ENCODE measurements at places on chromosomes 6 and 20. TPM values are rescaled to one million over a fixed set of nuclear protein-coding genes. Genes with fewer than 3 reads are reported as not detected.

- no peak for DNase-seq
Observed at GRCh38 chr6:1146500-1146899, 165.4 kb upstream of the FOXQ1 start.

- DNase-seq = no peak
Observed at GRCh38 chr6:50847890-50848594, 29.4 kb downstream of the TFAP2B start.

DNA sequence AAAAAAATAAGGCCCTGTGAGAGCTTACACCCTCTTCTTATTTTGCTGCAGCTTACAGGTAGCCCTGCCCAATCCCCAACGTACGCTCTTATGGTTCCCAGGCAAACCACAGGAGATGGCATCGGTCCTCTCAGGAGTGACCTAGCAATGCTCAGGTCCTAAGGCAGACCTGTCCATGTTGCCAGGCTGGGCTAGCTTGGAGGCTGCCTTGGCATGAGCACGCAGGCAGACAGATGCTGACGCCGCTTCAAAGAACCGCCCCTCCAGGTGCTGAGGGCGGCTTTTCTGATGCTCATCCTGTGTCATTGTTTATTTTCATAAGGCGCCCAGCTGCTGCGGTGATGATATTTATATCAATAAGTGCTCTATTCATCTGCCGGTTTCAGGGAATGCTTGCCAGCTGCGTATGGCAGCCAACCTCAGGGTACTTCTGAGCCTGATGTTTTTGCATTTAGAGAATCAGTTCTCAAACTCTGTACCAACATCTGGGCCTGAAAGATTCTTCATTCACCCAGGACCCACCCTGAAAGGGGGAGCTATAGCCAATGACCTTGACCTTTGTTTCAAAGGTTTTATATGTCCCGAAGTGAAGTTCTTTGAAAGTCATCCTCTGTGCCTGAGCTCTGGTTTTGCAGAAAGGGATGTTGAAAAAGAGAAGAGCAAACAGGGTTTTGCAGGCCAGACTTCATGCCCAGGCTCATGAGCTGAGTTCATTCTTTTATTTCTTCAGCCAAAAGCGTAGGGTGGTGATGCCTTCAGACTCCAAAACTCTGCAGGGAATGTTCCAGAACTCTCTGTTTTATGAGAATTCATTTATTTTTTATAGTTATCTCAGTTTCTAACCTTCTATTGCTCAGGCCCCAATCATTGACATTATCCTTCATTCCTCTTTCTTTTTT is 475.6 kb upstream of the CHD6 start:
- no peak for DNase-seq

DNA sequence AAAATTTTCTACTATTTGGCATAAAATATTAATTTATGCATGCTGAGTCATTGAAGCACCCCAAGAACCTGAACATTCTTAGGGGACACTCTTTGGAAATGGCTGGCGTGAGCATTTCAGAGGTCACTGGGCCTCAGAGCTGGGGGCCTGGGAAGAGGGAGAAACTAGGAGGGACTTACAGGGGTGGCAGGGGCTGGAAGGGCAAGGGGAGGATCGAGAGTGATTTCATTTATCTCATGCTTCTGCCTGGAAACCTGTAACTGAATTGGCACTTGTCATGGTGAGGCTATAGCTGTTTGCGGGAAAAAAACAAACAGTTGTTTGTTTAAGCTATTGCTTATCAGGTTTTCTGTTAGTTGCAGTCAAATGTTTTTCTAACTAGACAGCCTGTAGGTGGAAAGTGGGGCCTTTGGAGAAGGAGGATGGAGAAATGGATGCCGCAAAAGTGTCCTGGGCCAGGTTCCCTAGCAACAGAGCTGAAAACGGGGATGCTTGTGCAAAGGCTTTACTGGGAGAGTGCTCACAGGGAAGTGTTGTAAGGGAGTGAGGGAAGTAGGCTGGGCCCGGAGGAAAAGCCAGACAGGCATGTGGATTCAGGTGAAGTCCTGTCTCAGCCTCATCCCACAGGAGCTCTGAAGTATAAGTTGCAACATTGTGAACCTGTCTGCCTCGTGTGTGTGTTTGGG is 36.4 kb upstream of the KAT14 start:
- no peak for DNase-seq

DNA sequence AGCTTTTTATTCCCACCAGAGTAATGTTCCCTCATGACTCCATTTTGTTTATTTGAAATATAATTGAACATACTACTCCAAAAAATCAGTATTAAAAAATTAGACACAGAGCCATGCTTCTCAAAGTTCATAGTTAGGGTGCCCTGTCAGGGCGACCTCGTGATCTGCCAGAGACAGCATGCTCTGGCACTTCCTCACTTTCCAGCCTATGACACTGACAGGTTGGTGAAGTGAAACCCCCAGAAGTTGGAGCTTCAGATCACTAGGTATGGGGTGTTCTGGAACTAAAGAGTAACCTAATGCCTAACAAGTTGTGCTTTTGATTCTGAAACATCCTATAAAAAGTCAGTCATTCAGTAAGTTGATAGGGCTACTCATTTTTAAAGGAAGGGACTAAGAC is 93.0 kb downstream of the TBC1D7 start:
- DNase-seq = no peak

- DNase-seq = no peak
Observed at GRCh38 chr6:3181105-3181504, 23.8 kb upstream of the TUBB2A start.

DNA sequence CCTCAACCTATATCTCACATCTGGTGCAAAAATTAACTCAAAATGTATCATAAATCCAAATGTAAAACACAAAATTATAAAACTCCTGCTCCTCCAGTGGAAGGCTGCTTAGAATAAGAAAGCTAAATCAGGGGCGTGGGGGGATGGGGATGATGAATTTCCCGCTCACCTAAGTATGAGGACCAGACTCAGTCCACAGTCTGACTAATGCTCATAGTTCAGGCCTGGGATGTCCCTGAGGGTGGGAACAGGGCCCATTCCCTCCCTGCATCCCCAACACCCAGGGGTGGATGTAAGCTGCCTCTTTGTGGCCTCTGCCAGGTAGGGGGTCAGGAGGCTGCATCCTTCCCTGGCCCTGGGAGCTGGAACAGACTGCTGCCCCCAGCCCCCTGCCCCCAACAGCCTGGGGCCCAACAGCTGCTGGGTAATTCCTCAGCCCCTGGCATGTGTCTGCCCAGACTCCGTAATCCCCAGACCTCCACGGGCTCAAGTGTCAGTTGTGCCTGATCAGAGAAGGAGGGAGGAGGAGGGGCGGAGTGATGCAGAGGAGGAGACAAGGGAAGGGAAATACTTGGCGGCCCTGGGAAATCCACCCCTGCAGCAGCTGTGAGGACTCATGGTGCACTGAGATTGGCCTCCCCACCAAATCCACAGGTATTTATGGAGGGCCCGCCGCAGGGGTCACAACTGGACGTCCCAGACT is 224.5 kb downstream of the PREX1 start:
- no peak for DNase-seq

DNA sequence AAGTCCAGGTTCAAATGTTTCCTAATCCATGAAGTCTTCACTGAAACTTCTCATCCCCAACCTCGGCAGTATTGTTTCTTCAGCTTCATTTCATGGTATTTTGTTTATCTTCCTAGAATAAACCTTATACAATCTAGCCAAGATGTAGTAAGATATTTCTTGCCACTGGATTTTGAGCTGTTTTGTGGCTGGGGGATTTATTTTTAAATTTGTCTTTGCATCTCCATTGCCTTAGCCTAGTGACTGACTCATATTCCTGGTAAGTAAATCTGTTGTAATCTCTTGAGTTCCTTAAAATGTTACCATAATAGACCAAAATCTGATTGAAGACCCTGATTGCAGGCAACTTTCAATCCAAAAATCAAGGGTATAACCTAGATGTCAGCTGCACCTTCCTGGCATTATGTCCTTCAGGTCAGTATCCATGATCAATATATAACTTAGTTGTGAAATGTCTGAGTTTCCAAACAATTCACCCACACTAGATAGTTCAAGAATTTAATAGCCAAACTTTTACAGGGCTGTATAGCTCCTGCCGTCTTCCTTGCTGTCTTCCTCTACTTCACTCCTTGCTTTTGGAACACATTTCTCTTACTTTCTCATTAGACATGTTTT is 4.7 kb upstream of the TRMT11 start:
- DNase-seq = no peak

- no peak for DNase-seq
Observed at GRCh38 chr6:45132059-45132458, 196.1 kb upstream of the RUNX2 start.

HSPA1L gene
- 1.2 TPM for polyA plus RNA-seq

TNF gene
- polyA plus RNA-seq = not detected
